ENCODE measurements at places on chromosomes 12 and 14.

DNA sequence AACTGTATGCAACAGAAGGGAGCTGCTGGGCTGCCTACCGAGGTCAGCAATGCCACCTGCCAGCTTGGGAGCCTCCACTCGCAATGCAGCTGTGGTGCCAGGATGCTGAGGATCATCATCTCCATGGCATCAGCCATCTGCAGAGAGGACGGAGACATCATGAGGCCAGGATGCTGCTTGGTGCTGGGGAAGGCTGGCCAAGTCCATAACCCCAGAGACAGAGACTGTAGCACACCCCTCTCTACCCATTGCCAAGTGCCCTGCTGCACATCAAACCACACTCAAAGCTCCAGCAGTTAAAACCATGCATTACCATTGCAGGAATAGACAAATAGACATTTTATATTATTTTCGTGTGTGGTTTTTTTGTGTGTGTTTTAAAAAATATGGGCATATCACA lies 43.5 kb downstream of the SVOP start:
- DNase-seq, result no peak

GRCh38 chr14:91332986-91333649 lies 84.5 kb downstream of the CCDC88C start:
- DNase-seq, result no peak

DNA sequence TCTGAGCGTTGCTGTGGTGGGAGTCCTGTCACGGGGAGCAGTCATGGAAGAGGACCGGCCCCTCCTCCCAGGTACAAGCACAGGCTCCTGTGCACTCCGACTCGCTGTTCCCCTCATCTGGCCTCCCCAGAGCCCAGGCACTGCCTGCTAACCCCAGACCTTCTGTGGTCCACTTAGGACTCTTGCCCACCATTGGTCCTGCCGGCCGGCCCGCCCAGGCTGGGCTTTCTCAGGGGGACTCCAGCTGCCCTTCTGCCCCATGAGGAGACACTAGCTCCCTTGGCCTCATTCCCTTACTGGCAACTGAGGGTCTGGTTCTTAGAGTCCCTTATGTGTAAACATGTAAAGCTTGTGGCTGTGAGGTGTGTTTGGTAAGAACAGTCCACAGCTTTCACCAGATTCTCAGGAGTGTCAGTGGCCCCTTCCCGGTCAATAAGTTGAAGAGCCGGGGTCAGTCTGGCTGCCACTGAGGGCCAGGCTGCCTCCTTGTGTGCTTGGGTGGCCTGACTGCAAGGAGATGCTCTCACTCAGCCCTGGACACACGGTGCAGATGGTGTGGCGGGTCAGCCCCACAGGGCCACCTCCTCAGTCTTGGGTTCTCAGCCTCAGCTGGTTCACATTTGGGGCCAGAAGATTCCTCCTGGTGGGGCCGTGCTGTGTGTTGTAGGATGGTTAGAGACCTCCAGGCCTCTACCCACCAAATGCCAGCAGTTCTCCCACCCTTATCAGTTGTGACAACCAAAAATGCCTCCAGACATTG lies 43.6 kb downstream of the DDX51 start:
- no peak for DNase-seq

DNA sequence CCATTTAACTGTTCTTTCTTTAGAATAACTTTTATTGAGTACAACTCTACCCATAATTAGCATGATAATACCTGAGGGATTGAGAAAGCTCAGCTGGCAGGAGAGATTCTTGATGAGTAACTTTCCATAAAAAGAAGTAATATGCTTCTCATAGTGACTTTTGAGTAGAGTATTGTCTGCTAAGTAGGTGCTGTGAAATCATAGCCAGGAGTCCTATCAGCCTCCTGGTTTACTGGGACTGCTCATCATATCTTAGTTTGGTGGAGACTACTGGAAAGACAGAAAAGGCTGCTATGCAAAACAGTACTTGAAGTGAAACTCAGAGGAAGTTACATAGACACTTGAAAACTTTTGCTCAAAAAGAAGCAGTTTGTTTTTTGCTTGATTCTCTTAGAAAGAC lies 113.3 kb upstream of the ATP2B1 start:
- DNase-seq, result no peak

DNA sequence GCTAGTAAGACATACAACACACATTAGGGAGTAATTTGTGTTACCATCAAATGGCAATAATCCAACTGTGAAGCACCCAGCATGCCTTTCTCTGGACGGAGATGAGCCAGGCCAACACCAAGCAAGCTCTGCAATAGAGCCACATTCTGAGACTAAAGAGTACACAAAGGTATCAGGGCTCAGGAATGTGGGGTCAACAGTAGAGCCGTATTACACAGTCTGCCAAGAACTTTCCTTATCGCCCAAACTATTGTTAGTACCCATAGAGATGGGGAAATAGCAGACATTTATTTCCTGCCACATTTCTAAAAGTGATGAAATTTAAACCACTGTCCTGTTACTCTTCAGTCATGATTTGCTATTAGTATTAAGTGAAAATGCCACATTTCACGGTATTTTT lies 113.7 kb downstream of the BMP4 start:
- DNase-seq, result peak; percentile 52

GRCh38 chr12:41039461-41039860 lies 148.7 kb upstream of the PDZRN4 start:
- DNase-seq, result no peak

DNA sequence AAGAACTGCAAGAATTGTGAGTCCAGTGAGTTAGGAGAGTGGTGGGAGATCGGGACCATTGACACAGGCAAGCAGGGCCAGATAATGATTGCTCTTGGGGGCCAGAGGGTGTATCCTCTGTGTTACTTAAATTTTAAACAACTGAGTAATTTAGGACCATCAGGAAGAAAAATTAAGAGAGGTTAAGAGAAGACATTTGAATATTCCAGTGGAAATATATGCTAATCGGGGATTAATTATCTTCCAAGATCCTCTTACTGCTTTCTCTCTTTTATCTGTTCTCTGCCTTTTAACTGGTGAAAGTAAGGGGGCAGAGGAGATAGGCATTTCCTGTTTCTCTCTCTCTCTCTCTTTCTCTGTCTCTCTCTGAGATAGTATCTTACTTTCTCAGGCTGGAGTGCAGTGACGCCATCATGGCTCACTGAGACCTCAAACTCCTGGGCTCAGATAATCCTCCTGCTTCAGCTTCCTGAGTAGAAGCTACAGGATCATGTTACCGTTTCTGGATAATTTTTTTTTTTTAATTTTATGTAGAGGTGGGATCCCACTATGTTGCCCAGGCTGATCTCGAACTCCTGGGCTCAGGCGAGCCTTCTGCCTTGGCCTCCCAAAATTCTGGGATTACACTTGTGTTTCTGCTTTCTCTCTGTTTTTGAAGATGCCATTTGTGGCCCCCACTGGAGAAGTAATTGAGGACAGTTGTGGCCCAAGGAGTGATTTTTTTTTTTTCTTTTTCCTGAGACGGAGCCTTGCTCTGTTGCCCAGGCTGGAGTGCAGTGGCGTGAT lies 85.1 kb downstream of the DIP2B start:
- peak; percentile 93 for DNase-seq

DNA sequence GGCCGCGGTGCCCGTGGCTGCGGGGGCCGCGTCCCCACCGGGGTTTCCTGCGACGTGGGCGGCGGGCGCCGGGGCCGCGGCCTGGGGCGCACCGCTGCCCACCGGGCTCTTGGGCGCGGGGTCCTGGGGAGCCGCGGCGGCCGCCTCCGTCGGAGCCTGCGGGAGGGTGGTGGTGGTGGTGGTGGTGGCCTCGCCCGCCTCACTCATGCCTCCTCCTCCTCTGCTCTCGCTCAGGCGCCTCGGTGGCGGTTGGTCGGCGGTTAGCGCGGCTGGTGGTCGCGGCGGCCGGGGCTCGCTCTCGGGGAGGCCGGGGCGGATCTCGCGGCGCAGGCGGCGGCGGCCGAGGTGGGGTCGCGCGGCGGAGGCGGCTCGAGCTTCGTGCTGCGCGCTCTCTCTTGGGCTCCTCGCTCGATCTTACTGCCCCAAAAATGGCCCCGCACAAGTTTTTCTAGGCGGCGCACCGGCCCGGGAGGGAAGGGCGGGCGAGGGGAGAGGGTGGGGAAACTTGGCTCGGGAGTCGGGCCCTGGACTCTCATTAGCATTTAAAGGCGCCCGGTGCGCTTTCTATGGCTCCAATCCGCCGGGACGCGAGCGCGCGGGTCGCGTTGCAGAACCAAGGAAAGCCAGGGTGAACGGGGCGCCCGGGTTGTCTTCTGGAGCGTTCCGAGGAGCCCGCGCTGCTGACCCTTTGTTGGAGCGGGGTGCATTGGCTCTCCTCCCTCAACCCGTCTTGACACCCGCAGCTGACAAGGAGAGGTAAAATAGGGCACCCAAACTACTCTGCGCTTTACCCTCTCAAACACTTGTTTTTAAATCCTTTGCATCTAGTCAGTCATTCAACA lies at the start of gene YBX3:
YBX3 (minus strand) TSS at position 419 of the 842 bp plus-strand sequence; CDS start at position 207, 212 bp downstream.
- peak; percentile 67 for DNase-seq

DNA sequence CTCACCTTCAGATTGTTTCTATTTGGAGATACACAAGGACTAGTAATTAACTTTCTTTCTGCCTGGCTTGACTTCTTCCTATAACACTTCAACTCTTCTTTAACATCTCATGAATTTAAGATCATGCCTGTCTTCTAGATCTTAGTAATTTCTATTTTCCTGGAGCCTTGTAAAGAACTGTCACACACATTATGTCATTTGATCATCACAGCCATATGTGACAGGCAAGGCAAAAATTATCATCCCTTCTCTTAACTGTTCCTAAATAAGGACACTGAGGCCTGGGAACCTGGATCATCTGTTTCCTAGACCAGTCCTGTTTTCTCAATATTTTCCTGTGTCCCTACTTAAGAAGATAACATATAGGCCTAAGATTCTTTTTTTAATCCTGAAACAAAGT lies 27.2 kb downstream of the NRDE2 start:
- no peak for DNase-seq

- peak; percentile 57 for DNase-seq
Observed at GRCh38 chr12:78210894-78211302, 380.2 kb downstream of the NAV3 start.

GRCh38 chr14:57089901-57090300 lies 178.8 kb downstream of the EXOC5 start:
- DNase-seq, result no peak

DNA sequence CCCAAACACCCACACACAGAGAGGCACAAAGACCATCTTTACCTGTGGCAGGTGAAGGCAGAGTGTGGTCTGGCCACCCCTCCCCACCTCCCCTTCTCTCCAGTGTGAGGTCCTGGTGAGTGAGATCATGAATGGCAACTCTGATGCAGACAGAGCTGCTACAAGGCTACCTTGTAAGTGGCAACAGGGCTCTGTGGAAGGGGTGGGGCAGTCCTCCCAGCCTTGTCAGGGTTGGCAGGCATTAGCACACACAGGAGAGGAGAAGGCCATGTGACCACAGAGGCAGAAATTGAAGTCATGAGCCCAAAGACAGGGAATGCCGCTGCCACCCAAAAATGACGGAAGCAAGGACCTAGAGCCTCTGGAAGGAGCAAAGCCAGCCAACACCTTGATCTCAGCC lies 30.7 kb downstream of the VWF start:
- no peak for DNase-seq

GRCh38 chr14:90355540-90356518 lies 24.1 kb upstream of the NRDE2 start:
- DNase-seq, result no peak

DNA sequence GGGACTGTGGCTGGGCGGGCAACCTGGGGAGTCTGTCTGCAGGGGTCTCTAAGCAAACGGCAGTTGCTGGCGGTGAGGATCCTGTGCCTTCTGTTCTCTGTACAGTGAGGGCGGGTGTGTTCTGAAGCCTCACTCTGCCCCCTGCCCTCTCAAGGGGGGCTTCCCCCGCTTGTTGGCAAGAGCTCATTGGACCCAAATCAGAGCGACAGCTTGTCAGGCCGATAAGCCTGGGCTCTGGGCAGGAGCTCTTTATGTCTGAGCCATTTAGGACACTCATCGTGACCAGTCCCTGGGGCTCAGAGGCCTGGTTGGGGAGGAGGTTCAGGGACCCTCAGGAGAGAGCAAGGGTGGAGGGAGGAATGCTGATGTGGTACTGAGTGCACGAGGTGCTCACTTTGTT lies 136.0 kb downstream of the TSPAN9 start:
- no peak for DNase-seq

- no peak for DNase-seq
Observed at GRCh38 chr14:74368026-74368425, 19.8 kb downstream of the VRTN start.

- DNase-seq, result no peak
Observed at GRCh38 chr12:90299121-90299520, 590.5 kb upstream of the ATP2B1 start.

GRCh38 chr14:67426983-67427606 lies 15.1 kb upstream of the PLEK2 start:
- peak; percentile 88 for DNase-seq

- no peak for DNase-seq
Observed at GRCh38 chr12:110869803-110870202, 23.0 kb downstream of the CCDC63 start.

DNA sequence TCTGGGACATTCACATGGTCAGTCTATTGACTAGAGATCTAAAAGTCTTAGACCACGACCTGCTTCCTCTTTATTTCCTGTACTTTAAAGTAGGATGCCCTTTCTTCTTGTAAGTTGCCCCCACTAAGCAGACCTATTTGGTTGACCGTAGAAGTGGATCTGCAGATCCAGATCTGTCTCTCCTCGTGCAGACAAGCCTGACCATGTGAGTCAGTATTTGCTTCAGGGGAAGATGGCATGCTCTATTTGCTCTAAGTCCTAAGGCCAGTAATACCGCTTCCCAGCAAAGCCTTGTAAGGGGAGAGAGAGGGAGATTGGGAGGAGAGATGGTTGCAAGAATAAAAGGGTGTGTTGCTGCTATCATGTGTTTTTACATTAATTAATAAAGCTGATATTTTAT lies 46.8 kb downstream of the KCNC2 start:
- no peak for DNase-seq

DNA sequence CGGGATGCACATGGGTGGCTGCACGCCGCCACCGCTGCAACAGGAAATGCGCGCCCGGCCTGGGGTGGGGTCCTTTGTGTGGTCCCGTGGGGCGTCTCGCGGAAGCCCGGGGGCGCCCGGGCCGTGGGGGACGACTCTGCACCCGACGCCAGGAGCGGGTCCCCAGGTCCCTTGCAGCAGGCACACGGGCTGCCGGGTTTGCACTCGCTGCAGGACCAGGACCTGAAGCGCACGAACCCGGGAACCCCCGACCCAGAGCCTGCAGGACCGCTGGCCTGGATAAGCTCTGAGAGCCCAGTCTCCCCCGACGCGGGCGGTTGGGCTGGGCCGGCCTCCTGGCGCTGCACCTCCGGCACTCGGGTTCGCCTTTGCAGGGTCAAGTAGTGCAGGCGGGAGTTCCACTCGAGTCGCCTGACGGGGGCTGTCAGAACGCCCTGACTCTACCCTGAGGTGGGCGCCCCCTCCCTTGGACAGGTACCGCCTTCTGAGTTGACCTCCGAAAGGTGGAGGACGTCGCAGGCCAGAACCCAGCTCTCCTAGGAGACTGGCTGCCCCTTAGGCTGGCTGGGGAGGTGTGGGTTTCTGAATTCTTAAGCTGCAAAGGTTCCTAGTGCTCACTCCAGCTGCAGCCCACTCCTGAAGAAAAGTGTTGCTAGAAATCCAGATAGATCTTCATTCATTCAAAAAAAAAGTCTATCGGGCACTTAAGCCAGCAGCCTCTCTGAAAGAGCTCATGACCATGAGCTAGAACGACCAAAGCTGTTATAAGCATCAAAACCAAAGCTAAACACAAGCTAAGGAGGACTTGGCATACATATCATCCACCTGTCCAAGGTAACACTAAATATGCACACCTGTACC lies 68.0 kb downstream of the RNF34 start:
- peak; percentile 49 for DNase-seq

Measured in Daoy (cell line).